A549 treated with RU486 at 1 μM for 4 hours (cell line): ENCODE measurements at places on chromosomes 2 and 18. TPM values are rescaled to one million over a fixed set of nuclear protein-coding genes. Genes with fewer than 3 reads are reported as not detected.

Gene ANKRD39
- total RNA-seq = 19.9 to 23.2 TPM (median 21.7 TPM) in 5 replicates

Gene TLX2
- 0.22 to 0.45 TPM (median 0.34 TPM) in 5 replicates for total RNA-seq

Gene PLCD4
- total RNA-seq = 0.29 to 0.71 TPM (median 0.53 TPM) in 5 replicates

Gene SH3BP4
- 27.6 to 31.4 TPM (median 28.3 TPM) in 5 replicates for total RNA-seq

Gene SPATA3
- not detected in 5 replicates for total RNA-seq

Gene VAMP8
- 15.8 to 20.9 TPM (median 20.0 TPM) in 5 replicates for total RNA-seq

Gene HSPD1
- total RNA-seq = 534 to 719 TPM (median 649 TPM) in 5 replicates

Gene MAP3K20
- total RNA-seq = 25.4 to 39.4 TPM (median 34.5 TPM) in 5 replicates

Gene UGT1A5
- not detected in 5 replicates for total RNA-seq

Gene OSGEPL1
- 2.4 to 4.5 TPM (median 4.0 TPM) in 5 replicates for total RNA-seq

Gene SNTG2
- not detected in 5 replicates for total RNA-seq

Gene LCT
- 0.03 to 0.07 TPM (median 0.05 TPM) in 3 of 5 replicates, not detected in the others for total RNA-seq

Gene MOGAT1
- total RNA-seq = not detected in 5 replicates

Gene NEU2
- not detected in 5 replicates for total RNA-seq

Gene TPO
- 0.06 to 0.40 TPM (median 0.20 TPM) in 5 replicates for total RNA-seq

Gene SGPP2
- 0.11 to 0.33 TPM (median 0.20 TPM) in 5 replicates for total RNA-seq
